ENCODE measurements at places on chromosomes 4 and X.

DNA sequence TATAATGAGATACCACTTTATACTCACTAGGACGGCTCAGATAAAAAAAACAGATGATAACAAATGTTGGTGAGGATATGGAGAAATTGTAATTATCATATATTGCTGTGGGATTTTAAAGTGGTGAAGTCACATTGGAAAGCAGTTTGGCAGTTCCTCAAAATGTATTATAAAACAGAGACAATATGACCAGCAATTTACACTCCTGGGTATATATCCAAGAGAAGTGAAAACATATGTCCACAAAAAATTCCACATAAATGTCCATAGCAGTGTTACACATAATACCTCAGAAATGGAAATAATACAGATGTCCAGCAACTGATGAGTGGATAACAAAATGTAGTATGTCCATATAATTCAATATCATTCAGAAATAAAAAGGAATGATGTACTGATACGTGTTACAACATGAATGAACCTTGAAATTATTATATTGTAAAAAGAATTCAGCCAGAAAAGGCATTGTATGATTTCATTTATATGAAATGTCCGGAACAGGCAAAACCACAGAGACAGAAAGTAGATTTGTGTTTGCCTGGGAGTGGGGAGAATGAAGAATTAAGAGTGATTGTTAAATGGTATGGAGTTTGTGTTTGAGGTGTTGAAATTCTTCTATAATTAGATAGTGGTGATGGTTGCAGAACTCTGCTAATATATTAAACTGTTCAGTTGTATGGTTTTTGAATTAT, 220.9 kb downstream of the SLC7A11 start:
- no peak for ATAC-seq

DNA sequence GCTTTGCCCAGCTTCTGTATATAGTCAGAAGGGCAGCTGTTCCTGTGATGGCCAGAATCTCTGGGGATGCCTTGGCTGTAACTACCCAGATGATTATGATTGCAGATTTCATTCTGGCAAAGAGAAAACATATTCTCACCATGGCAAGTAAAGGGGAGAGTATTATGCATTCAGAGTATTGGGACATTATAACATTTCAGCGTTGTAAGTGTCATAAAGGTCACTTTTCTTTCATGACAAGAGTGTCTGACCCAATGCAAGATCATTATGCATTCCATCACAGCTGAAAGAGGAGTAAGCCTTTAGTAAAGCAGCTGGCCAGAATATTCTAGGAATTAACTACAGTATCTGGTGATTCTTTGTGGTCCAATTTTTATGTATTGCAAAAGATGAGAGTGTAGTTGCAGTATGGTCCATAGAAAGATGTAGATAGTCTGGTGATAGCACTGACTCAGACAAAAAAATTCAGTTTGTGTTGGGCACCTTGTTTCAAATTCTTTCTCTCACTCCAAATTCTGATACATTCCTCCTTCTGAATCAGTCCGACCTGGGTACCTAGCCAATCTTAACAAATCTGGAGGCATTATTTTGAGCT, 2366.3 kb downstream of the PCDH7 start:
- no peak for ATAC-seq

GRCh38 chr4:11197631-11198341, 230.9 kb downstream of the HS3ST1 start:
- ATAC-seq: no peak

DNA sequence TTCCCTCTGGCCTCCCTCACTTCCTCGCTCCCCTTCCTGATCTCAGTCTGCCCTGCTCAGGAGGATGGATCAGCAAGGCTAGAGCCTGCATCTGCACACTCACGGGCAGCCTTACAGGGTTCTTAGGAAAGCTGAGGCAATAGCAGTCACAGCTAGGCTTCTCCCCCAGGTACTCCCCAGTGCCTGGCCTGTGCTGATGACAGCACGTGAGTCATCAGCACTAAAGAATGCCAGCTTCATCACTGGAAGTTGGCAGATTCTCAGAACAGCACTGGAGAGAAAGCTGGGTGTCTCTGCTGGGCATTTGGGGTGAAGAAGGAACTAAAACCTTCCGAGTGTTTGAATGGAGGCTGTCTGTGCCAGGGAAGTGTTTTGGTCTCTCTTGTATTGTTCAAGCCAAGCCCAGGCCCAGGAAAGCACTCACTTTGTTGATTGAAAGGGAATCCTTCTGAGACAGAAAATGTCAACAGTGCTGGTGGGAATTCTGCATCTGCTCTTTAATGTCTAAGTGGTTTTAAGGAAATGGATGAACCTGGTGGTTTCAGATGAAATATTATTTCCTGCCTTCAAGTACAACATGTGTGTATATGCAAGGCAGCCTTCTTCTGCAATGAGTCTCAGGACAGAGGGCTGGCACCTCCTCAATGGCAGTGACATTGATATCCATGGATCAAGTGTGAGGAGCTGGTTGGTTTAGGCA, 73.0 kb upstream of the SCOC start:
- ATAC-seq: no peak

DNA sequence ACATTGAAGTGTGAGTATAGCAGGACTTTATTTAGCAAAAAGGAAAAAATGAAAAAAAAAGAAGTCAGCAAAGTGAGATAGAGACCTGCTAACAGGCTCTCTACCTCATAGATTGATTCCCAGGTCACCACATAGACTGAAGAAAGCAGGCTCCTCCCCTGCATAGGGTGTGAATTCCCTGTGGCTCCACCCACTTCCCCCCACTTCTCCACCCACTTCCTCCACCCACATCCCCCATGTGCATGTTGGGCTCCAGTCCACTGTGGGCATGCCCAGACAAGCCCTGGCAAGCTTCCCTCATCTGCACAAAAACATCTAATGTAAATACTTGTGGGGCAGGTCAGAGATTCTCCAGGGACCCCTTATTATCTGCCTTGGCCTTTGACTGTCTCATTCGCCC, 97.8 kb downstream of the TMEM47 start:
- ATAC-seq: no peak

GRCh38 chr4:78707793-78708192, 68.4 kb upstream of the BMP2K start:
- ATAC-seq: no peak

DNA sequence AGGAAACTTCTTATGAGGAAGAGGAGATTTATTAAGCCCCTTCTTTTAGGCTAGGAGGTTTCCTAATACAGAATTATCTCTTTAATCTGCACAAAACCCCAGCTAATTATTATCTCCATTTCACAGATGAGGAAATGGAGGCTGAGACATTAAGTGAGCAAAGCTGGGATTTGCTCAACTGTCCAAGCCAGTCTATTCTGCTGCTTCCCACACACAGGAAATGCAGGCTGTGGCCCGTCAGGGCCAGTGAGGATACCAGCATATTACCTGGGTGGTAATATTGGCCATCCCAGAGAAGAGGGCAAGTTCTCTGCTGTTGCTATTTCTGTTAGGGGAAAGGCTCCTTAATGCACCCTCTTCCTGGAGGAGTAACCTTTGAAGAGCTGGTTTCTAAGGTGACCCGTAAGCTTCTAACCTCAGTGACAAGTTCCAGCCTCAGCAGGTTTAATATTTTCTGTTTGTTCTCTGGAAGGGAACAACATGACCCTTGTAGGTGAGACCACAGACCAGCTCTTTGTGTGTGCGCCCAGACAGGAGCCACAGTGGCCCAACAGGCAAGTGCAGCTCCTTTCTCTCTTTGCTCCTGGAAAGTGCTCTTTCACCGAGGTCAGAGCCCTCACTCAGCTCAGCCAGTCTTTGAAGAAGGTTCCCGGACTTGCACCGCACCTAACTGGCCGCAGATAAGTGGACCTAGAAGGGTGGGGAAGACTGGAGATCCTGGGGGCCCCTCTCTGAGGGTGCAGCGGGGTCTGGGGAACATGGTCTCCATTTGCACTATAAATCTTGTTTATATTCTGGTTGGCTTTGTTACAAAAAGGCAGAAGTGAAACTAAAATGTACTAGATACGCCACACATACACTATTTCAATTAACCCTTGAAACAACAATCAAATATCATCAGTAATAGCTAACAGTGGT, 35.5 kb downstream of the TBC1D9 start:
- no peak for ATAC-seq

GRCh38 chr4:183398298-183399125, 45.9 kb upstream of the CDKN2AIP start:
- ATAC-seq: peak; percentile 86

DNA sequence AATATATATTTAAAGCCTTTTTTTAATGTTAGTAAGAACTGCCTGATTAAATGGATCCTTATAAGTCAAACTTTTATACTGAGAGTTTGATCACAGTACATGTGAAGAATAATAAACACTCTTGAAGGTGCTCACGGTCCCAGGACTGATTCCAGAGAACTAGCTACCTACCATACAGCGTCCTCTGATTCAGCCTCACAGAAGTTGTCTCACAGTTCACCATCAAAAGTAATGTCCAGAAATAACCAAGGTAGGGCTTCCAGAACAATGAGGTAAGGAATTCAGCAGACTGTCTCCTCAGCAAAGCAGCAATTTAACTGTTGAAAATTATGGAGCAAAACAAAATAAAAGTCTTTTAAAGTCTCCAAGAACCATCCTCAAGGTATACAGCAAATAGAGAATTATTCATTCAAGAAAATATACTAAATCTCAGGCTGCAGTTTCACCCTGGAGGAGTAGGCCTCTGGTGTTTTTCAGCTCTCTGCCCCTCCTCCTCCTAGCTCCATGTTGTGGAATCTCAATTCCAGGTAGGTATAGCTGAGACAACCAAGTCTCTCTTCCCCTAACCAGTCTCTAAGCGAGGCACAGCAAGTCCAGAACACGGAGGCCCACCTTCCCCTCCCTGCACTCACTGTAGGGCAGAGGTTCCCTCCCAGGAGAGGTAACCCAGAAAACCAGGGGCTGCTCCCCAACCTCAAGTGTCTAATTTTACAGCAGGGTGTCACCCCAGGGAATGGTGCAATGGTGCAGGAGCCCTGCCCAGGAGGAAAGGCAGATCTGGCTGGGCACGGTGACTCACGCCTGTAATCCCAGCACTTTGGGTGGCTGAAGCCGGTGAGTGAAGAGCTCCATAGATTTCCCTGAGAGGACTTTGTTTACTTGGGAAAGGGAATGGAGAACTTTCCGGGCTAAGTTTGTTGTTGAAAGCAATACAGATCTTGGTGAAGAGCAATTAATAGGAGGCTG, 28.6 kb downstream of the FAM241A start:
- no peak for ATAC-seq

DNA sequence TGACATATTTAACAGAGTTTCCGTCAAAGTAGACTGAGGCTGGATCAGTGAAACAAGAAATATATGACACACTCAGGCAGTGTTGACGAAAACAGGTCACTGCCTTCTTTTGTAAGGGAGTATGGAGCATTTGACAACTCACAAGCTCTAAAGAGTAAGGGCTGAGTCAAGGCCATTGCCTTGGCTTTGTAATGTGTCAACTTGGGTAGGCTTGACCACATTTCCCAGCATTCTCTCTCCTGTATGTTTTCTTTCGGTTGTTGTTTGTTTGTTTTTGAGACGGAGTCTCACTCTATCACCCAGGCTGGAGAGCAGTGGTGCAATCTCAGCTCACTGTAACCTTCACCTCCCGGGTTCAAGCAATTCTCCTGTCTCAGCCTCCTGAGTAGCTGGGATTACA, 125.0 kb upstream of the MBNL3 start:
- no peak for ATAC-seq
